ENCODE measurements at places on chromosomes 1 and 21. TPM values are rescaled to one million over a fixed set of nuclear protein-coding genes. Genes with fewer than 3 reads are reported as not detected.

SLFNL1 gene
- not detected for total RNA-seq

RNU1-2 gene
- total RNA-seq = under 0.01 TPM

IFI6 gene
- 76.6 TPM for total RNA-seq

SLC2A5 gene
- total RNA-seq = 1.1 TPM

NBPF4 gene
- 0.18 TPM for total RNA-seq

TMEM200B gene
- 44.1 TPM for total RNA-seq
